T-helper 2 cell (primary cell): ENCODE measurements at places on chromosomes 2 and 18.

DNA sequence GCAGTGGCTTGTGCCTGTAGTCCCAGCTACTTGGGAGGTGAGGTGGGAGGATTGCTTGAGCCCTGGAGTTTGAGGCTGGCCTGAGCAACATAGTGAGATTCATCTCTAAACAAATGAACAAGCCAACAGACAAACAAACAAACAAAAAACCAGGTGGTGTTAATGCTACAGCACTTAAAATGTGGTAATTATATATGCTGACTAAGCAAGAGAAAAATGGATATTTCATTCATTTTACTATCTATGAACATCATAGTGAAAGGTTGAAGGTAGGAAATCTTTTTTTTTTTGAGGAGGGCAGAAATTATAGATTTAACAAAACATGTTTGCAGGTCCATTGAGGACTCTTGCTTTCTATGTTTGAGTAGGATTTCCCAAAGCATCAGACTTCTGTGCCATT, 42.2 kb upstream of the THOC1 start:
- no peak for DNase-seq

DNA sequence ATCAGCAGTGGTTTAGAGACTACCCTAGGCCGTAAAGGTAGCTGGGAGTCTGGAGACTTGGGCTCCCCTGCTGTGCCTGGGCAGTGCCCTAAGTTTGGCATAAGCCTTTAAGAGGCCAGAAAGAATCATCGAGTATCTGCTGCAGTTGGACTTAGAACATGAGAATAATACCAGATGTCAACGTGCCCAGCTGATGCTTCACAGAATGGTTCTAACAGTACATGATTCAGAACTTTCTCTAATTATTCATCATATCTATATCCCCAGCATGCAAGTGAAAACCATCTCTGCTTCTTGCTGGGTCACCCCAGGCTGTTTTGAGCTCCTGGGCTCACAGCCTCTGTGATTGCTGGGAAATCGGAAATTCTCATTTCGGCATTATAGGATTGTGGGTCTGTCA, 118.1 kb downstream of the NCK2 start:
- no peak for DNase-seq

GRCh38 chr2:32783469-32783868, 155.6 kb downstream of the TTC27 start:
- no peak for DNase-seq

DNA sequence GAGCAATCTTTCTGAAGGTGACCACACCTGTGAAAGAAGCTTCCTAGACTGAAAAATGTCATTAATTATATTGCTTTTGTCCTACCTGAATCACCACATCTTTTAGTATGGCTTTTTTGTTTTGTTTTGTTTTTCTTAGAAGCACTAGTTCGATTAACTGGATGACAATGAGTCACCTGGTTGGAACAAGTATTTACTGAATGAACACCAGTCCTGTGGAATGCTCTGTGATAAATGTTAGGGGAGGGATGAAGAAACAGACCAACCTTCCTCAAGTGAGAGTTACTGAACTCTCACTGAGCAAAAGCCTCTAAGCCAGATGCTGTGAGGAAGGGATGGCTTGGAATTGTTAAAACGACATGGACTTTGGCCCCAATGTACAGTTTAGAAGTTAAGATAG, 26.8 kb upstream of the DCC start:
- no peak for DNase-seq

GRCh38 chr2:24894750-24895149, 25.3 kb downstream of the ADCY3 start:
- DNase-seq: no peak

GRCh38 chr2:239928391-239929350, 96.5 kb downstream of the NDUFA10 start:
- DNase-seq: no peak
